ENCODE measurements at places on chromosomes 4 and X. TPM values are rescaled to one million over a fixed set of nuclear protein-coding genes. Genes with fewer than 3 reads are reported as not detected.

- DNase-seq = no peak
These were observed 4.2 kb upstream of the SLC9A6 start for GRCh38 chrX:135981010-135981409.

DNA sequence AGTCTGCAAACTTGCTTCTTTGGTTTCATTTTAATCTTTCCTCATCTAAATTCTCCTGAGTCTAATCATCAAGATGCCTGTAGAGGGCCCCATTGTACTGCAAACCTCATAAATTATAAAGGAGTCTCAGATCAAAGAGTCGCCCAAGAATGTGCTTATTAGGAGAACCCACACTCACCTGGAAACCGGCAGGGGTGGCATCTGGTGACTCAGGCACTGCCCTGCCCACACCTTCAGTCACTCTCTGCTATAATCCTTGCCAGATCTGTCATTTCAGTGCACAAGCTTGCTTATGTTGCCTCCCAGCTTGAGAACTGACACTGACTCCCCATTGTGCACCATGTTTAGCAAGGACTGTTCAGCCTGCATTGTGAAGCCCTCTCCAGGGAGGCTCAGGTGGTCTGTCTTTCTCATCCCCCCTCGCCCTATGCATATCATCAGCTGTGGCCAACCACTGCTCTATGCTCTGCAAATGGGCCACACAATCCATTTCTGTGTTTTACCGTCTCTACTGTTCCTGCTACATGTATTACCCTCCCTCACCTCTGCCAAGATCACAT is 12.4 kb downstream of the EPGN start:
- no peak for DNase-seq

GRCh38 chr4:173821036-173821435 is 291.0 kb upstream of the HAND2 start:
- DNase-seq = no peak

GRCh38 chr4:20037745-20038144 is 214.0 kb upstream of the SLIT2 start:
- DNase-seq = no peak

DNA sequence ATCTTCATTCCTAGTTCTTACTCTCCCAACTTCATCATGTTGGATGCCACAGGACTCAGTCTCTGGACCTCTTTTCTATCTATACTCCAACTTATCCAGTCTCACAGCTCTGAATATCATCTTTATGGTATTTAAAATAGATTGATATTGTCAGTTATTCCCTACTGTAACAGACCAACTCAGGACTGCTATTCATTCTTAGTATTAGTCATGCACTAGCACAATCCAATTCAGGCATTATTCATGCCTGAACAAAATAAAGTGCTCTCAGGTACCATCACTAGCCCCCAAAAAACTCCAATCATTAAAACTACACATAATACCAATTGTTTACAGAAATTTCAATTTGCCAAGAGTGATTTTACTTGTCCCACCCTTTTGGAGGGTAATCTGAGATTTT is 37.7 kb downstream of the FRYL start:
- DNase-seq = no peak

- no peak for DNase-seq
These were observed 53.1 kb downstream of the RAB28 start for GRCh38 chr4:13430834-13431568.

- DNase-seq = no peak
These were observed 181.9 kb downstream of the SPRY1 start for GRCh38 chr4:123578276-123579029.

GRCh38 chr4:186688150-186688943 is 35.3 kb downstream of the FAT1 start:
- DNase-seq = no peak

- DNase-seq = no peak
These were observed 169.9 kb upstream of the LDB2 start for GRCh38 chr4:17068392-17068791.

DNA sequence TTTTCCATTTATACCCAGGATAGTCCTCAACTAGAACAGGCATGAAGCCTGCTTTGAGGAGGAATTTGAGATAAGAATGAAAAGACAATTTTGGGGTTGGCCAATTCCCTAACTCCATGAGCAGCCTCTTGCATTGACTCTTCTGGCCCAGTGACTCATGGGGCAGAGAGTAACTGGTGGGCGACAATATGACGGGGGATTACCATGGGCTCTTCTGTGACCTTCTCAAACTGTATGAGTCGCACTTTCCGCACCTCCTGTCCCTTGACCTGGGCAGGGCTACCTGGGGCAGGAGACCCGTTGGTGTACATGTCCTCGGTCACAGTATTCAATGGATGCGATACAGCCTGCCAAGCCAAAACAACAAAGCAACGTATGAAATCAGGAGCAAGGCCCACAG is 13.3 kb downstream of the MPP1 start:
- no peak for DNase-seq

- DNase-seq = no peak
These were observed 56.9 kb downstream of the METTL14 start for GRCh38 chr4:118742050-118742449.

GRCh38 chr4:161916035-161916434 is 247.8 kb downstream of the FSTL5 start:
- no peak for DNase-seq

GRCh38 chrX:147550217-147550616 is 361.5 kb upstream of the FMR1 start:
- DNase-seq = no peak

- DNase-seq = no peak
These were observed 991.8 kb upstream of the SLIT2 start for GRCh38 chr4:19259920-19260319.

GRCh38 chr4:71930459-71930858 is 101.3 kb upstream of the NPFFR2 start:
- no peak for DNase-seq

DNA sequence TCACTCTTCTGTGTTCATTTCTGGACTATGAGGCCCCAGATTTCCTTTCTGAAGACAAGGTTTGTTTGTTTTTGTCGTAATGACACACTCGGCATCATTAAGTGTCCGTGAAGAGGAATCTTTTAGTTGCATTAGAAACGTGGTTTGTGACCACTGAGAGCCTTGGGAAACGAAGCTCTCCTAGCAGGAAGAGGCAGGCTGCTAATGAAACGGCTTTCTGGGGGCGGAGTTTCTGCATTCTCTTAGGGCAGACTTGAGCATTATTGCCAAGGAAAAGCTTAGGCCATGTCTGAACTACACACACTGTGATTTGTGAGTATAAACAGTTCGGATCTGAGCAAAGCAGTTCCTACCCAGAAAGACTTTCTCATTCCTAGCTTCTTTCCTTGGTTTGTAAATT is 64.0 kb downstream of the SOX3 start:
- DNase-seq = no peak

- DNase-seq = peak; percentile 37
These were observed 7.0 kb downstream of the MTM1 start for GRCh38 chrX:150575419-150575814.

DNA sequence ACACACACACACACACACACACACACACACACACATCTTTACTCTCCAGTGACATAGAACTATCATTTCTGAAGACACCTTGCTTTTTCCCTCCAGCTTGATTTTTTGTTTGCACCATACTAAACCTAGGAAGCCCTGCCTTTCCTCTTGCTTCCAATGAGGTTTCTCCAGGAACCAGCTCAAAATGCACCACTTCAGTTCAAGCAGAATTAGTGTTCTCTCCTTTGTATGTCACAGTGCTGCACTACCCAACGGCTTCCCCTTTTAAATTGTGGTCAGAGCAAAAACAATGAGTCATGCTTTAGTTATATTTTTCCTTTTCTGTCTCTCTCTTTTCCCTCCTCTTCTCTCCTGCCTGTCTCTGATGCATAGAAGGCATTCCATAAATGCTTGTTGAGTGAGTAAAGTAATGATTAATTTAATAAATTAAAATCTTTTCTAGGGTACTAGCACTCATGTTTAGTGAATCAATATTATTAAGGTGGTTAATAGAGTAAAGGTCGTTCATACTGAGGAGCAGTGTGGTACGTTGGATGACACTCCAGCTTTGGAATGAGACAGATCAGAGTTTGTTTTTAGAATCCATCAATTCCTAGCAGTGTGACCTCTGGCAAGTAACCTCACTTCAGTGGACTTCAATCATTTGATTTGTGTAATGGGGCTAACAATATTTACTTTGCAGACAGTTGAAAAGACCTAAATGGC is 5.9 kb downstream of the RTL3 start:
- no peak for DNase-seq

DNA sequence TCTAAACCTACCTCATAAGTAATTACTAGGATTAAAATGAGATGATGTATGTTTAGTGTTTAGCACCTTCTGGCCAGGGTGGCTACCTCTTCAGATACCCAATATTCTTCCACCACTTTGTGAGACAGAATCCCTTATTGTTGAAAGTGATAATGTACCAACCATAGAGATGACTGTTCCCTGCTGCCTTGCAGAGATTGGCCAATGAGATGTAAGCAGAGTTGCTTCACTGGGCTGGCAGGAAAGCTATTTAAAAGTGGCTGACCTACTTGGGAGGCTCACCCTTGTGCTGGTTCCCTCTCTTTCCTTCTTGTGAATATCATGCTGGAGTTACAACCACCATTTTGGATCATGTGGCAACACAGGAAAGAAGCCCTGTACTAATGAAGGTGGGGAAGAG is 58.9 kb downstream of the TMEM154 start:
- DNase-seq = no peak

DNA sequence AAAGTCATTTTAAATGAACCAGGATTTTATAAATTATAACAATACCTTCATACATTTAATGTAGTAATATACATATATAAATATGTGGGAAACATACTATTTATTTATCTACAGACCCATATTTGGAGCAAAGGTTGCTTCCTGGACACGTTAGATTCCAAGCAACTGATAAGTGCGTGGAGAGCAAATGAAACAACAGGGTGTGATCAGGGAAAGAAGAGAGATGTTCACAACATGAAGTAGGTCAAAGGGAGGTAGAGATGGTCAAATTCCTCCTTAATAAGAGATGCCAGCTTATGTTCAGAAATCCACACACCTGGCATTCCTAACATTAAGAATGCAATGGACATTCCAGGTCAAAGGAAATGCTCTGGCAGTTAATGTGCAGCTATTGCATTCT is 53.1 kb upstream of the HPGD start:
- DNase-seq = no peak

DNA sequence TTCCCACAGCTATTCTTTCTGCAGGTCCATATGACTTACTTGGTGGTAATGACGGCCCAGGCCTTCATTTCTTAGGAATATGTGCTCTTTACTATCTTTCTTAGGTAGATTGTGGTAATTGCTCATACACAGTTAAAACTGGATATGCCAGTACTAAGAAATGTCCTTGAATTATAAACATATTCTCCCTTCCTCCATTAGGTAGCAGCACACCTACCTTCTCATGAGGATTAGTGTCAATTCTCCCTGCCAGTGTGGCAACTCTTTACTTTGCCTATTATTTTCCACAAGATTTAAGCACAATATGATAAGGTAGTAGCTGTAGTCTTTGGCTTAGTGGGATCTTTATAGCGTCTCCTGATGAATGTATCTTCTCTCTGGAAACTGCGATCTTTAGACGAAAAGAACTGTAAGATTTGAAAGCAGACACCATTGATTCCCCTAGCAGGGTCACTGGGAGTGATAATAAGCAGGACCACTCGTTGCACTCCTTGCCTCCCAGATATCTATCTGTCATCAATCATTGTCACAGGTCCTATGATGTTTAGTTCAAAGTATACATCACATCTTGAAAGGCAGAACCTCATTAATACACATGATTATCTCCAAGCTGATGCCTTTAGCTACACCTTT is 1240.7 kb downstream of the C4orf33 start:
- no peak for DNase-seq

- DNase-seq = no peak
These were observed 1024.0 kb upstream of the SLIT2 start for GRCh38 chr4:19227701-19228100.

GRCh38 chr4:22202246-22202974 is 253.8 kb upstream of the KCNIP4 start:
- no peak for DNase-seq

DNA sequence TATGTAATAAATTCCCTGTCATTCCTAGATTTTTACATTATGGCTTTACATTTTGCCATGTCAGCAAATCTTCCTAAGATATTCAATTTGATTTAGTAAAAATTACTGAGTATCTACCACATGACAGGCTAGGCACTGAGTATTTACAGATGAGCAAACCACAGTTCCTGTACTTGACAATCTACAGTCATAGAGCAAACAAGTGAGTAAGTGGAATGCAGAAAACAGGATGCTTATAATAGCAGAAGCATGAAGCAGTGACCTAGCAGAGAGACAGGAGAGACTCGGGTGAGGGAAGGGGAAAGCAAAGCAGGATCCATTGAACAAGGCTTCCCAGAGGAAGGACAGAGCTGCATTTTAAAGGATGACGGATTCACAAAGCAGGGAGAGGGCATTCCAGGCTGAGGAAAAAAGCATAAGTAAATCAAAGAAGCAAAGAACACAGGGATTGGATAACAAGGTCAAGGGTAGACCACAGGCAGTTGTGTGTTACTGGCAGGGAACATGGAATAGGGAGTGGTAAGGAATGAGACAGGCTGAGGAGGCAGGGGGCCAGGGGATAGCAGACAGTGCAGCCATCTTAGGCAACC is 124.7 kb upstream of the C1QTNF7 start:
- DNase-seq = no peak

DNA sequence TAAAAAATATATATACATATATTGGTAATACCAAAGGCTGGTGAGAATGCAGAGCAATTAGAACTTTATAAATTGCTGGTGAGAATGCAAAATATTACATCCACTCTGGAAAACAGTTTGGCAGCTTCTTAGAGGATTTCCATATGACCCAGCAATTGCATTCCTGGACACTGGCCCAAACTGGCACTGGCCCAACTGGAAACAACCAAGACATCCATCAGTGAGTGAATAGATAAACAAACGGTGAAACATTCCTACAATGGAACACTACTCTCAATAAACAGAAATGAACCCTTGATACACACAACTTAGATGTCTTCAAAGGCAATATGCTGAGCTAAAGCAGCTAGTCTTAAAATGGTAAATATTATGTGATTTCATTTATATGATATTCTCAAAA is 524.2 kb downstream of the IQCM start:
- DNase-seq = no peak

DNA sequence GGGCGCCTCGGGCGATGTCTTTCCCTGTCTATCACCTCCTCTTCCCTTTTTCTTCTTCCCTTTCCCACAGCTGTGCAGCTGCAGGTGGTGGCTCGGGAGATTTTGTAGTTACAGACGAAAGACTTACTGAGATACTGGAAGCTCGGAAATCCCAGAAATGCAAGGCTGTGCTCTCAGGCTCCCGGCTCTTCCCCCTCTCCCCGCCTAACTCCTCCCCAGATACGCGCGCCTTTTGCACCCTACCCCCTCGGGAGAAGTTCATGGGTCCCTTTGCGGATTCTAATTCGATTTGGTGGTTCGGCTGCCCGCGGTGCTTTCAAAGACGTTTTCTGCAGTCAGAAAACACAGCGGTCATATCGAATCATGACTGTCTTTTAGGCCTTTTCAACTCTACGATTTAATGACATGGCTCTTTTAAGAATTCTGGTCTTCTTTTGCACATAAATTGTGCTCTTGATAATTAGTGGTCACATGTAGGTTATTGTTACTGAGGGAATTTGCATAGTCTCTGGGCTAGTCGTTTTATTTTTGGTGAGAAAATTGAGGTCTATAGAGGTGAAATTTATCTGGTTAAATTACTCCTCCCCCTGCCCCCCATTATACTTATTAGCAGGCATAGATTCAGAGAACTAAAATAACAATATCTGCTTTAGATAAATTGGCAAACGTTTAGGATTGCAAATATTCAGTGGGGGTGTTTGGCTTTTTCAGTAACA is 1.6 kb downstream of the SEPTIN11 start:
- DNase-seq = peak; percentile 13

Gene RTL9
- total RNA-seq = not detected

Gene RAB33B
- total RNA-seq = 13.3 TPM

Gene RTL3
- total RNA-seq = not detected

Gene RTL5
- total RNA-seq = 0.36 TPM

Gene PTCHD1
- not detected for total RNA-seq

Gene NALF2
- total RNA-seq = not detected

Gene ZNF732
- total RNA-seq = not detected

Data from naive thymus-derived CD8-positive, alpha-beta T cell (primary cell).